ENCODE measurements at places on chromosomes 5 and 9.

- no peak for DNase-seq
Observed at GRCh38 chr9:123955637-123956036, 25.7 kb upstream of the DENND1A start.

GRCh38 chr5:83000922-83001321, 76.3 kb downstream of the TMEM167A start:
- DNase-seq = no peak

GRCh38 chr9:97980918-97981845, 2.0 kb upstream of the ANP32B start:
- DNase-seq = no peak

DNA sequence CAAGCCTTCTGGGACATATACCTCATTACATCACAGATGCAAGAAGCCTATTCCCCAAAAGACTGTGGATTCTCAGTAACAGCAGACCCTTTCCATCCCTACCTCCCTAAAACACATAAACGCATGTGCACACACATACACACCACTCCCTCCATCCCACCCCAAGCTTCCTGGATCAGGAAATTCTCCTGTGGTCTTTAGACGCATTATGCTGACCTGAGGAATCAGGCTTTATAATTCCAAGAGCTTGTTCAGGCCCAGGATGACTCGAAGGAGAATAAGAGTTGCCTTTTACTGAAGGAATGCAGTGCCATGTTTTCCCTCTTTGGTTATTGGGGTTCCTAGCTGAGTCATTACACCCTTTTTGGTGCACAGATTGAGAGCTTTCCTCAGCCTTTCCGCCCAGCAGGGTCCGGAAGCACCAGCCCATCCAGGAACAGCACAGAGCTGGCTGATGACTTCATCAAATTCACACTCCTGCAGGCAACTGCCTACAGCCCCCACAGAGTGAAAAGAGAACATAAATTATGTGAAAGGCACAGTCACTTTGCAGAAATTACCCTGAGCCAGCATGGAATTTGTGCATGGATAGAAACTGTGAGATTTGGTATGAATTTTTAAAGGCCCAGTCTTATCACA, 385.0 kb upstream of the TRPC7 start:
- no peak for DNase-seq

DNA sequence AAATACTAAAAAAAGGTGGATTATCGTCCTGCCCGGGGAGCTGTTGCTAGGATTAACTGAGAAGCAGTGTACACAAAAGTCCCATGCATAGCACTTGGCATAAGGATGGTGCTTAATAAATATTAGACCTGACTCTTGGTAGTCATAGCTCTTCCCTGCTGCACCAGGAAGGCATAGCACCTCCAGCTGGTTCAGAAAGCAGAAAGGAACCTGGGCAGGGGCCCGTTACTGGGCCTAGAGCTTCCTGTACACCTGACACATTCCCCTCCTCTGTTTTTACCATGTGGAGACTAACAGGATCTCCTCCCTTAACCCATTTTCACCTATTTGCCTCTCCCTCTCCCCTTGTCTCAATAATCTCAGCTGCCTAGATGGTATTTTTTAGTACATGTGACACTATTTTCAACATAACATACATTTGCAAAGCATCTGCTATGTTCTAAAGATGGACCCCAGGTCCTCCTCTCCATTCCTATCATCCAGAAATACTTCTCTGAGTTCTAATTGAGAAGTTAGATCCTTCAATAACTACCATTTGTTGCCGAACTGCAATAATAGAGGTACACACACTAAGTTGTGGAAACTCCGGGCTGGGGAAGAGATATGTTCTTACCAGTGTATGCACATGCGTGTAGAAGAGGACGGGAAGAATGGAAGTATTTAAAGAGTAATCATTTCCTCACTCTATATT, 3.2 kb upstream of the ANP32B start:
- no peak for DNase-seq
